ENCODE measurements at places on chromosomes 13 and 19. TPM values are rescaled to one million over a fixed set of nuclear protein-coding genes. Genes with fewer than 3 reads are reported as not detected.

DNA sequence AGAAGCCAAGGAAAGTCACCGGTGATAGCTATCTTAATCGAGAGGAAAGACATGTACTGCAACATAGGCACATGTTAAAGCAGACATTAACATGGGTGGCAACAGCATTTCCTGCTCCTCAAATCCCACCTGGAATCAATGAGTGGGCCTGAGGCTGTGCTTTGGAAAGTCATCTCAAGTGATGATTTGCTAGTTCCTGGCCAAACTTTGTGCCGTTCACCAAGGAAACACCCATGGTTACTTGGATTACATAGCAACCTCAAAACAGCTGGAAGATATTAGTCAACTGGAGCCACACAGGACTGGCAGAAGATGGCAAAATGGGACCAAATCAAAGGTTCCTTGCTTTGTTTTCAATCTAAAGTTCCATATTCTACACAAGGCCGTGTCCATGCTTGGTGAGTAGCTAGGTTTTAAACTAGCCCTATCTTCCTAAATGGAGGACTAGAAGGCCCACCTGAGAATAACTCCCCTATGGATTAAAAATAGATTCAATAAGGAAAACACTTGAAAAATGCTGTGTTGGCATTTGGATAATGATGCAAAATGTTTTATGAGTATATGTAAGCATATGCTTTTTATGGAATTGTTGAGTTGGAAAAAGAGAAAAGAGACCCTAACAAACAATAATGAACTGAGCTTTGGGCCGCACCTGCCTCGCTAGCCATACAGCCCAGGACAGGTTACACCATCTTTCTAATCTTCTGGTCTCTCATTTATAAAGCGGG, 144.5 kb downstream of the RGCC start:
- H3K4me3 ChIP-seq, result no peak overlapping the region
- H3K27ac ChIP-seq, result no peak overlapping the region
- no peaks in the 10 kb centered on the region for H3K27me3 ChIP-seq
- peaks cover 4% of the 10 kb centered on the region for H3K4me1 ChIP-seq
- no peaks in the 10 kb centered on the region for H3K36me3 ChIP-seq

GRCh38 chr13:32001154-32001768, 30.3 kb upstream of the FRY start:
- H3K27me3 ChIP-seq, result no peaks in the 10 kb centered on the region
- H3K36me3 ChIP-seq, result no peaks in the 10 kb centered on the region
- peak; percentile 50 for DNase-seq
- H3K4me1 ChIP-seq, result no peaks in the 10 kb centered on the region
- H3K4me3 ChIP-seq, result no peak overlapping the region

The CYSLTR2 gene
- polyA plus RNA-seq, result 5.3 TPM

The ZNF610 gene
- polyA plus RNA-seq, result 5.3 TPM

The SCEL gene
- 5.8 TPM for polyA plus RNA-seq

The PNMA8C gene
- polyA plus RNA-seq, result not detected

DNA sequence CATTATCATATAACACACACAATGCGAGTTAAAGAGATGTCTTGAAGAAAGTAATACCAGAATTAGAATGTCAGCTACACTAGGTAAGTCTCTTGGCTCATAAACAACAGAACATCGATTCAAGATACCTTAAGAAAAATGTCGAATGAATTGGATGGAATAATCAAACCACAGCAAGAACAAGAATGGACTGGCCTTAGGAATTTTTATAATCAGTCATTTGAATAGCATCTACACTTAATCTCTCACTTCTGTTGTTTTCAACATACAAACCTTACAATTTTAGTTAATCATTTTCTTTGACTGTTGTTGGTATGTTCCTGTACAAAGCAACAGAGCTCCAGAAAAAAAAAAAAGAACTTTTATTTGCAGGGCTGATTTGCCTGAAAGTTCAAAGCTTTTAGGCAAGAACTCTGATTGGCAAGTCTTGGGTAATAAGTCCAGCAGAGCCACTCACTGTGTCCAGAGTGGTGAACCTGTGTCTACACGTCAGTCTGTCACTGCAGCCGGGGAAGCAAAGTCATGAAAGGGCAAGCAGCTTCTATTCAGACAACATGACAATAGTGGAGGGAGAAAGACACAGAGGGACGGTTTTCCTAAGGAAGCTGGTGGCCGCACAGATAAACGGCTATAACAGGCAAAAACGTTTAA, 1026.1 kb upstream of the MIR17HG start:
- H3K27me3 ChIP-seq, result no peaks in the 10 kb centered on the region
- H3K4me1 ChIP-seq, result no peaks in the 10 kb centered on the region
- H3K36me3 ChIP-seq, result no peaks in the 10 kb centered on the region

- H3K4me3 ChIP-seq, result no peak within 1 kb of the TSS
- no peak for DNase-seq
- H3K36me3 ChIP-seq, result no peaks in the 10 kb centered on the region
- peaks cover 9% of the 10 kb centered on the region for H3K4me1 ChIP-seq
These were observed at the start of gene MEIOSIN for GRCh38 chr19:45733160-45733810. Gene MEIOSIN (plus strand): TSS chr19:45733439. CDS start chr19:45735377, 1,938 bp downstream.

The NOVA2 gene
- polyA plus RNA-seq, result 0.08 TPM

The MEDAG gene
- 0.28 TPM for polyA plus RNA-seq

DNA sequence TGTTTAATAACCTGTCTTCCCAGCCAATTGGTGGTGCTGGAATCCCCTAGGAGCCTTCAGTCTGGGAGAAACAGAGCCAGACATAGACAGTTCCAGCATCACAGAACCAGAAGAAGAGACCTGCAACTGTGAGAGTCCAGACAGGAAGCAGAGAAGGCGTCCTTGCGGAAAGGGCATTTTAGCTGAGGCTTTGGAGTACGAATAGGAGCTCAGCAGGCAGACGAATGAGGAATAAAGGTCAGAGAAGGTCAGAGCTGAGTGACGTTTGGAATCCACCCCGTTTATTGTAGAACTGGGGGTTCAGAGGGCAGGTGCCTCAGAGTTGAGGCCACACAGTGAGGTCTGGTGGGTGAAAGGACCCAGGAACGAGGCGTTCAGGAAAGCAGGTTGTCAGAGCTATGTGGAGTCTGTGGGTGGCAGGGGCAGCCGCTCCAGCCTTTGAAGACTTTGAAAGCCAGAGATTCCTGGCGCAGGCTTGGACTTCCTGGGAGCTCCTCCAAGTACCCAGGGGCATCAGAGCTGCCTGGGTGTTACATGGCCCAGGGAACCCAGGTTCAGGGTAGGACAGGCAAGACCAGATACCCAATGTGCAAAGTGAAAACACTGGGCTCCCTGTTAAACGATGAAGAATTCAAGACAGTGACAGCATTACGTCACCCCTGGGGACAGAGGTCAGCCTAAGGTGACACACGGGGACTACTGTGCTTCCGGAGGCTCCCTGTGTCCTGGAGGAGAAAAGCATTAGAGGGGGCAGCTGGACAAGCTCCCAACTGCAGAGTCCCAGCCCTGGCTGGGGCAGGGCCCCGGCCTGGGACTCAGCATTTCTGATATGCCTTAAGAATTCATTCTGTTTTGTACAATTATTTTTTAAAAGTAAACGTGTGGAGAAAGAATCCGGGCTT, 5.5 kb downstream of the ARRDC2 start:
- H3K36me3 ChIP-seq, result no peaks in the 10 kb centered on the region
- no peak overlapping the region for H3K27ac ChIP-seq
- H3K4me1 ChIP-seq, result no peaks in the 10 kb centered on the region
- peak; percentile 54 for DNase-seq

- no peak overlapping the region for H3K27ac ChIP-seq
- H3K4me1 ChIP-seq, result no peaks in the 10 kb centered on the region
- H3K27me3 ChIP-seq, result no peaks in the 10 kb centered on the region
- DNase-seq, result no peak
These were observed 315.7 kb downstream of the KCTD12 start for GRCh38 chr13:76570510-76570971.

The KIR2DL4 gene
- polyA plus RNA-seq, result not detected

- no peaks in the 10 kb centered on the region for H3K27me3 ChIP-seq
- no peak overlapping the region for H3K27ac ChIP-seq
- no peak overlapping the region for H3K4me3 ChIP-seq
- peak; percentile 44 for DNase-seq
These were observed 2.8 kb downstream of the THAP8 start for GRCh38 chr19:36051236-36051635.

GRCh38 chr13:32446220-32446619, 18.3 kb upstream of the N4BP2L1 start:
- H3K4me3 ChIP-seq, result no peak overlapping the region
- no peaks in the 10 kb centered on the region for H3K36me3 ChIP-seq
- peak; percentile 27 for DNase-seq
- peak overlapping the region; percentile 28 for H3K27ac ChIP-seq

GRCh38 chr19:9909251-9909650, 27.1 kb downstream of the OLFM2 start:
- peaks cover 4% of the 10 kb centered on the region for H3K4me1 ChIP-seq
- peaks cover 26% of the 10 kb centered on the region for H3K27me3 ChIP-seq
- no peak overlapping the region for H3K4me3 ChIP-seq
- no peak overlapping the region for H3K27ac ChIP-seq
- DNase-seq, result no peak
- no peaks in the 10 kb centered on the region for H3K36me3 ChIP-seq

- peak overlapping the region; percentile 60 for H3K27ac ChIP-seq
- H3K4me3 ChIP-seq, result no peak overlapping the region
- H3K36me3 ChIP-seq, result no peaks in the 10 kb centered on the region
- no peaks in the 10 kb centered on the region for H3K27me3 ChIP-seq
- no peak for DNase-seq
These were observed 13.1 kb downstream of the CILP2 start for GRCh38 chr19:19550972-19551852.

The S1PR2 gene
- 11.4 TPM for polyA plus RNA-seq
